NCI-H1930 (cell line): ENCODE measurements at places on chromosomes 6 and 20.

GRCh38 chr6:30895343-30895742 is 11.0 kb downstream of the DDR1 start:
- DNase-seq = no peak

DNA sequence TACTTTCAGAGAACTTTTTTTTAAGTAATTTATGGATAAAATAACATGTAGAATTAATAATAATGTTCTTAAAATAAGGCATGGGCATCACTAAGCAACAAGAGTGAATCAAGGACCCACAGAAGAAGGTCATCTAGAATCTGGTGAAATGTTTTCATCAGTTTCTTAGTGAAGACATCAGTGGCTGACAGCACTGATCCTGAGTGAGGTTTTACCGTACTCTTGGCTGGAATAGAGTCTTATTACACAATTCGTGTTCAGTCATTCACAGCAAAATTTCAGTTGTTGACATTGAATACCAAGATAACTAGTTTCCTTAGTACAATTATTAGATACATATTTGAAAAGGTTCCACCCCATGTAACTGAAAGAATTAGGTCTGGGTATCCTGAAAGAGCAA is 140.4 kb downstream of the C6orf58 start:
- no peak for DNase-seq

- DNase-seq = no peak
Measured at GRCh38 chr6:99802396-99803031, 191.5 kb downstream of the MCHR2 start.

DNA sequence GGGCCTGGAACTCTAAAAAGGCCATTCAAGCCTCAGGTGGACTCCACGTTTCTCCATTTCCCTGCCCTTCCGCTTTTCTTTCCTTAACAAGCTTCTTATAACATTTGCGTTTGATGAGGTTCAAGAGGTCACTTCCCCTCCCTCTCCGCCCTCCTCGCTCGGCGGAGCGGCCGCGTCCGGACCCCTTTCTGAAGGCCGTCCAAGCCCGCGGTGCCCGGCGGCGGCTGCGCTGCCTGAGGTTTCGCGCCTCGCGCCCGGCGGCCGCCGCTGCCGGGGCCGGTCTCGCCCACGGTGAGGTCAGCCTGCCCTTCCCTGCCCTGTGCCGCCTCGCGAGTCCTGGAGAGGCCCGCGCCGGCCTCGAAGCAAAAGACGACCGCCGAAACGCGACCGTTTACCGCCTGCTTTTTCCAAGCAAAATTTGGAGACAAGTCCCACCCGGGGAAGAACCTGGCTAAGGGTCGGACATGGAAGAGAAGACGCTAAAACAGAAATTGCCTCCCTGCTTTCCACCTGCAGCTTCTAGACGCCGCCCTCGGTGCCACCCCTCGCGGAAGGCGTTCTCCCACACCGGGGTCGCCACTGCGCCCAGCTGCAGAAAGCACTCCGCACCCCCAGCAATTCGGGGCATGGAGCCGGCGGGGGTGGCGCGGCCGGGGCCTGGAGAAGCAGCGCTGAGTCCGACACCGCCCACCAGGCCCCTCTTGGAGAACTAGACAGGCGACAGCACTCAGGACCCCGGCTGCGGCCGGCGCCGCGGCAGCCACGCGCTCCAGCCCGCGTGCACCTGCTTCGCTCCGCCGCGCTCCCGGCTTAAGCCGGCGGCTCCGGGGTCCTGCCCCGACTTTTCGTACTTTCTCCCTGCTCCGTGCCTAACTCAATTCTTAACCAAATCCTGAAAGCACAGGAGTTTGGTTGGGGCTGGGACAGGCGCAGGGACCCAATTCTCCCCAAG is 11.0 kb upstream of the FOXF2 start:
- no peak for DNase-seq

DNA sequence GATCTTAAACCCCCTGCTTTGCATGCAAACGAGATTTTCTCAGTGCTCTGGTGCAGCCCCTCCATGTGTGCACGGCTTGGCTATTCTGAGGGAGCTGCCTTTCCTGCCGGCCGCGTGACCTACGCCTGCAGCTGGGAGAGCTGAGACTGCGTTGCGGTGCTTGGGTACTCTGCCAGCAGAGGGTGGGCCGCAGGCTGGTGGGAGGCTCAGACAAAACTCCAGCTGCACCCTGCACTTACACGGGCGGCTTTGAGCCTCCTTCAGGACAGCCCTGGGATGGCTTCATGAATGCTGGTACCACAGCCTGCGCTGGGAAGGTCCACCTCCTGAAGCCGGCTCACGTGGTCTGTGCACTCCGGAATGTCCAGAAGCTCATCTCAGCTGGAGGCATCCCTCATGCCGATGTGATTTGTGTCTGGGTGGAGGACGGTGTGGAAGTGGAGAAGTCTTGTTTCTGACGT is 223.7 kb downstream of the DLL1 start:
- no peak for DNase-seq
